ENCODE measurements at places on chromosomes 6 and 20.

- DNase-seq: peak; percentile 3
Observed at GRCh38 chr6:91276315-91276714, 689.4 kb upstream of the MAP3K7 start.

DNA sequence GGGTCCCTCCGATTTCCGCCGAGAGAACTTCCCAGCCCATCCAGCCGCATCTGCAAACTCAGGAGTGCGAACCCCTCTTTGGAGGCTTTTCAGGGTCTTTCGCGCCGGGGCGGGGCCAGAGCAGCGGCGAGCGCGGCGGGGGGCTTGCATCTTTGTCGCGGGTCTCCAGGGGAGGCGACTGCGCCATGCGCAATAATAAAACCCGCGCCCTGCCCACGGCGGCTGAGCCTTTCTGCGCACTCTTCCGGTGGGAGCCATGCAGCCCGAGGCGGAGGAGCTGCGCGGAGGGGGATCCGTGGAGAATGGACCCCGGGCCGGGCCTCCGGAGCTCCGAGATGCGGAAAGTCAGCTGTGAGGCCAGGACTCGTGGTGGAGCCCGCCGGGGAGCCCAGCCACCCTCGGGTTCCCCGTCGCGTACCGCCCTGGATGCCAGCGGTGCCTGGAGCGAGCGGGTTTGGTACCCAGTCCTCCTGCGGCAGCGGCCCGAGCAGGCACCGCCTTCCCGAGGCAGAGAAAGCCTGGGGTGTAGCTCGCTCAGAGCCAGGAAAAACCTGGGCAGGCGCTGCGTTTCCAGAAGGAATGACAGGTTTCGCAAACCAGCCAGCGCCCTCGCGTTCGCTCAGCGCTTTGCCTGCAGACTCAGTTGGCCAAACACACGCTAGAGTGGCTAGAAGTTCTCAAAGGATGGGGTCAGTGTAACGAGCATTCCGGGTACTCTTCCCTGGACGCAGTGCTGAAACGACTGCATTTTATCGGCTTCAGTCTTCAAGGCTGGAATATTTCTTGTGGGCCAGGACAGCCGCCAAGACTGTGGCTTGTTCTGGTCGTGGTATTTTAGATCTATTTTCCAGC lies 1.2 kb downstream of the AKAP12 start:
- peak; percentile 73 for DNase-seq

- DNase-seq: peak; percentile 96
Observed at GRCh38 chr6:22880686-22881433, 311.5 kb downstream of the HDGFL1 start.

DNA sequence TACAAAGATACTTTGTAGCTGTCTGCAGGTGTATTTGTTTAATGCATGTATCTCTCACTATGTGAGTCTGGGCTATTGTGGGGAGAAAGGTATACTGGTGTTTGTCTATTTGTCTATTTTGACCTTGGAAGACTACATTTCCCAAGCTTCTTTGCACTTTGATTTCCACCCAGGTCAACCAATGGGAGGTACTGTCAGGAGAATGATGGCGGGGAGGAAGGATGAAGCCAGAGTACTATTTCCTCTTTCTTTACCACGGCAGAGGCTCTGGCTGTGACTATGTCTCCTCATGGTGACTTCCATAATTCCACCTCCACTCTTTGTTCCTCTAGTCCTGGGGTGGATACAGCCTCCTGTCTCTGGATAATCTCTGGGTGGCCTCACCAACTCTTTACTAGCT lies 23.1 kb downstream of the LBP start:
- no peak for DNase-seq

DNA sequence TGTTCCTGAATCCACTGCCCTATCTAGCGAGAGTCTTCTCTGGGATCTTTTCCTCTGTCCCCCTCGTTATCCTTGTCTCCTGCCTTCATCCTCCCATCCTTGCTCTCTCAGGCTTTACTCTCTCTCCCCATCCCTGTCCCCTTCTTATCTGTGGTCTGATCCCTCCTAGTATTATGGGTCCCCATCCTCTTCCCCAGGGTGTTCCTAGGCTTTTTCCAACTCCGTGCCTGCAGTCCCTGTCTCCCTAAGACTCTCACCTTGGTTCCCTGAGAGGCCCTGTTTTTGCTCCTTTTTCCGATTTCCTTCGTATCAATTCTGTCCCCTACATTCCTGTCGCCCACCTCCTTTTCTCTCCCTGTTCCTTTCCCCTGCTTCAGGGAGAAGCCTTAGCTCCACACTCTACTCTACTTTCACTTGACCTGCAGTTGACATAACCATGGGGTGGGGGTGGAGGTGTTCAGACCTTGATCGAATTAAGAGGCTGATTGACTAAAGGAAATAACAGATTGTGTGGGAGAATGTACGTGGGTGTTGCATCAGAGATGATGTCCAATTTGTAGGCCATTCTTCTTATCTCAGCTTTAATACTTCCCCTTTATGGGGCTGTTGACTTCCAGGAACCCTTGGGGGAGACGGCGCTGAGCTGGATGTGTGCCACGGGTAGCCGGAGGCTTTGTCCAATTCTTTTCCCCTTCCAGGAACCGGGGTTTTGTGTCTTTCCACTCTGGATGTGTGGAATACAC lies 905 bp downstream of the PPARD start:
- DNase-seq: no peak

GRCh38 chr20:41889126-41889843 lies 271.1 kb upstream of the CHD6 start:
- DNase-seq: peak; percentile 2
